ENCODE measurements at places on chromosomes 16 and 17.

DNA sequence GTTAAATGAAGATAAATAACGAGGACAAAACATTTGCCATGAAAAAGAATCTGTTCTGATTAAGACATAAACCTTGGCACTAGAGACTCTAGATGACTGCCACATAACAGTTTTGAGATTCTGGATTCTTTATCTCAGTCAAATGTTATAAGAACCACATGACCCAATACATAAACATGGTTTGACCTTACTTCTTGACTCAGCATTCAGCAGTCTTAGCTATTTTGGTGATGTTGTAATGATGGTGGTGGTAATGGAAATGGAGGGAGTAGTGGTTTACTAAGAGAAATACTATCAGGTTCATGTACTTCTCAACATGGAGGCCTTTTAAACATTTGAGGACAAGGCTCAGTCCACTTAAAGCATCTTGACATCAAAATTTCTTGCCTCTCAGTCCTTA is 925.4 kb downstream of the CDH11 start:
- DNase-seq, result no peak

GRCh38 chr16:27350006-27350405 is 36.2 kb downstream of the IL4R start:
- DNase-seq, result no peak

GRCh38 chr17:46147296-46147695 is 45.9 kb downstream of the KANSL1 start:
- DNase-seq, result no peak

- peak; percentile 53 for DNase-seq
Measured at GRCh38 chr16:77298418-77299360, 99.5 kb downstream of the SYCE1L start.

DNA sequence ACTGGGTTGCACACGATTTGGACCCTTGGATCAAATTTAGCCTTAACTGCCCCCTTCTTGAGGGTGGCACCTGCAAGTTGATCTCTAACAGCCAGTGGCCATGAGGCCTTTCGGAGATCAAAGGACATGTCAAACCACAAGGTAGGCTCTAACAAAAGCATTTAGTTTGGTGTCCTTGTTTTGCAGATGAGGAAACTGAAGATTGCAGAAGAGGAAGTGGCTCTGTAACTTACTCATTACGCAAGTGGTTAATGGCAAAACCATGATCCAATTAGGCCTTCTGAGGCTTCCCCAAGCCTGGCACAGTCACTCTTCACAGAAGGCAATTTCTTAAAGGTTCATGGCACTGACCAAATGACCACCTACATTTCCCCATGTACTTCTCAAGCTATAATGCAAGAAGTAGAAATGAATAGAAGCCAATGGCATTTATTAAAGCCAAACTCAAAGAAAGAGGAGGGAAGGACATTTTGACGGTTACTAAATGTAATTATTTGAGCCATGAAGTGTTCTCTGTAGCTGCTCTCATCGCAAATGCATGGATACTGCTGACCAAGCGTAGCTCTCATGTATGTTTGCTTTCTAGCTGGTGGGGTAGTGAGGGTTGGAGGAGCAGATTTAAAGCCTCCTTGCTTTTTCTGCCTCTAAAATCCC is 32.8 kb upstream of the ABCC12 start:
- DNase-seq, result no peak

GRCh38 chr16:81523387-81524115 is 78.9 kb downstream of the CMIP start:
- DNase-seq, result no peak

DNA sequence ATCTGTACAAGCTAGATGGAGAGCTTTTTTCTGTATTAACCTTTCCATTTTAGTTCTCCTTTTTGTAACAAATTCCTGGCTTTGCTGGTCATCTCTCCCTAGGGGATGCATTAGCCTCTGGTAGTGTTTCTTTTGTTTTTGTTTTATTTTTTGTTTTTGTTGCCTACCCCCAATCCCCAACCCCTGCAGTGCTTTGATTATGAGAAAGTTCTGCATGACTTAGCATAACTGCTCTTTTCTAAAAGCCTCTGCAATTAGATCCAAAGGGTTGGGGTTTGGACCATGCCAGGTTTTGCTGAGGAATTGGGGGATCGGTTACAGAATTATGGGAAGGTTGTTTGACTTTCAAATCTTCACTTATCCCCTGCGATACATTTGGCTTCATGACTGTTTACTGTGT is 98.2 kb downstream of the ADAMTS18 start:
- DNase-seq, result no peak

- DNase-seq, result no peak
Measured at GRCh38 chr17:43877451-43878155, 29.7 kb downstream of the MPP2 start.

DNA sequence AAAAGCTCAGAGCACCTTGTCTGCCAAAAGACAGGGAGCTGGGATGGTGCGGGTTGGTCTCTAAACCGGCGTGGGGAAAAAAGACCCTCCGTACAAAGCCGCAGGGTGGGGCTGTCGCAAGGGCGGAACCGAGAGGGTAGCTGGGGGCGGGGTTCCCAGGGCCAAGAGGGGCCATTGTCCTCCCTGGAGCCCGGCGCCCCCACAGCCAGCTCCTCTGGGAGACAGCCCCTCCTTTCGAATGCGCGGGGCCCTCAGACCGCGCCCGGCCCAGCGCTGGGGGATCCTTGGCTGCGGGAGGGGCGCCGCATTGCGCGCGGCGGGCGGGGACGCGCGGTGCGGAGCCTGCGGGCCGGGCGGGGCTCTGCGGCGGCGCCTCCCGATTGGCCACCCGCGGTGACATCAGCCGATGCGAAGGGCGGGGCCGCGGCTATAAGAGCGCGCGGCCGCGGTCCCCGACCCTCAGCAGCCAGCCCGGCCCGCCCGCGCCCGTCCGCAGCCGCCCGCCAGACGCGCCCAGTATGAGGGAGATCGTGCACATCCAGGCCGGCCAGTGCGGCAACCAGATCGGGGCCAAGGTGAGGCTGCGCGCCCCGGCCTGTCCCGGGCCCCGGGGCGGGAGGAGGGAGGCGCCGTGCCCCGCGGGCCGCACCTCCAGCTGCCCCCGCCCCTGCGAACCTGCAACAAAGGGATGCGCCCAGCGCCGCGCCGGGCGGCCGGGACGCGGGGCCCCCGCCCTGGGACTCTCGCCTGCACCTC is at the start of gene TUBB3:
TSS of gene TUBB3 (plus strand) at position 459 of the 756 bp plus-strand sequence. CDS start at position 519, 60 bp downstream.
- no peak for DNase-seq

- DNase-seq, result peak; percentile 82
Measured at GRCh38 chr17:69539781-69540319, 125.4 kb downstream of the MAP2K6 start.

DNA sequence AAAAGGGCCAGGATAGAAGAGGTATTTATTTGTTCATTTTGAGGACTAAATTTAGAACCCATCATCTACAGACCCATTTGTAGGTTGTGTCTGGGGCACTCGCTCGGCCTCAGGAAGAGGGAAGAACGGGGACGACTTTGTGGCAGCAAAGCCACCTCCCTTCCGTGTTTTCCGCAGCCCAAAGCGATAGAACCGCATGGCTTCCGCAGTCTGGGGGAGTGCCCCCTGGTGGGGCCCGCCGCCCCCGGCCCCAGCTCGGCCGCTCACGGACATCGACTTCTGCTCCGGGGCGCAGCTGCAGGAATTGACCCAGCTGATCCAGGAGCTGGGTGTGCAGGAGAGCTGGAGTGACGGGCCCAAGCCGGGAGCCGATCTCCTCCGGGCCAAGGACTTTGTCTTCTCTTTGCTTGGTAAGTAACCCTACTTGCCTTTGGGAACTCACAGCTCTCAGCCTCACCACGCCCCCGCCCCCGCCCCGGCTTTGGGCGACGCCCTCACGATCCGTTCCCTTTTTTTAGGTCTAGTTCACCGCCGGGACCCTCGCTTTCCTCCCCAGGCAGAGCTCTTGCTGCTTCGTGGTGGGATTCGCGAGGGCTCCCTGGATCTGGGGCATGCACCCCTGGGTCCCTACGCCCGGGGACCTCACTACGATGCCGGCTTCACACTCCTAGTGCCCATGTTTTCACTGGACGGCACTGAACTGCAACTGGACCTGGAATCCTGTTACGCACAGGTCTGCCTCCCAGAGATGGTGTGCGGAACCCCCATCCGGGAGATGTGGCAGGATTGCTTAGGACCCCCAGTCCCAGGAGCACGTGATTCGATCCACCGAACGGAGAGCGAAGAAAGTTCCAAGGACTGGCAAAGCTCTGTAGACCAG is 681 bp downstream of the TMEM102 start:
- DNase-seq, result no peak
